ENCODE measurements at places on chromosomes 5 and 9.

DNA sequence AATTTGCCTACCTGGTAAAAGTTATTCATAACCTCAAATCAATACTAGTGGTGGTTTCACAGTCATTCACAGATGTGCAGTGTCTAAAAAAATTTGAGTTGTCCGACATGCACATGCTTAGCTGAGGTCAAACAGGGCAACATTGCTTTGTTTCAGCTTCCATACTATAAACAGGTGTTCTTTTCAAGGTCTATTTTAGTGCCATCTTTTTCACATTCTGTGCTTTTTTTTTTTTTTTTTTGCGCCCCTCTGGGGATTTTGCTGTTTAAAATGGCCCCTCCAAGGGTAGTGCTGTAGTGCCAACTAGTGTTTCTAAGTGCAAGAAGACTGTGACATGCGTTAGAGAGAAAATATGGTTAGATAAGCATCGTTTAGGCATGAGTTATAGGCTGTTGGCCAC is 14.5 kb downstream of the PHAX start:
- DNase-seq = no peak

DNA sequence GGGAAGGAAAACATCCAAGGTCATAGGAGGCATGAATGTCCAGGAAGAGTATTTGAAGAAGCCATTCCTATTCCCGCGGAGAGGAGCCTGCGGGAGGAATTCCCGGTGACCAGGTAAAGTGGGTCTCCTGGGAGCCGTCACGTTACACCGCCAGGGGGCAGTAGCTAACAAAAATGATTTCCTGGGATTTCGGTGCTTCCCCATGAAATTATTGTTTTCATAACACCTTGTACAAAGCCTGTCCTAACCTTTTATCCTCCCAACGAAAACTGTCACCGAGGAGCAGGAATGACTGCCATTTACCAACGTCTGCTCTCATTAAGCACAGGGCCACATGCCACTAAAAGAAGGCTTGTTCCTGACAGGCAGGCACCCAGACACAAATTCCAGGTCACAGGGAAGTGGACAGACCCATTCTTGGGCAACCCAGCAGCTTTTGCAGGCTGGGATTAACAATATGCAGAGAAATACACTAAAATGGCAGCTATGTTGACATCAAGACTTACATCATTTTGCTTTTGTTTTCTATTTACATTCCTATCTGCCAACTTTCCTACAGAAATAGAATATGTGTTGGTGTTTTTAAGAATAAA is 41.2 kb upstream of the CTSL start:
- no peak for DNase-seq

GRCh38 chr9:121305269-121305994 is 37.5 kb downstream of the GSN start:
- no peak for DNase-seq

GRCh38 chr9:3903906-3904305 is 378.1 kb upstream of the RFX3 start:
- DNase-seq = no peak

GRCh38 chr5:35354751-35355150 is 124.5 kb upstream of the PRLR start:
- no peak for DNase-seq

DNA sequence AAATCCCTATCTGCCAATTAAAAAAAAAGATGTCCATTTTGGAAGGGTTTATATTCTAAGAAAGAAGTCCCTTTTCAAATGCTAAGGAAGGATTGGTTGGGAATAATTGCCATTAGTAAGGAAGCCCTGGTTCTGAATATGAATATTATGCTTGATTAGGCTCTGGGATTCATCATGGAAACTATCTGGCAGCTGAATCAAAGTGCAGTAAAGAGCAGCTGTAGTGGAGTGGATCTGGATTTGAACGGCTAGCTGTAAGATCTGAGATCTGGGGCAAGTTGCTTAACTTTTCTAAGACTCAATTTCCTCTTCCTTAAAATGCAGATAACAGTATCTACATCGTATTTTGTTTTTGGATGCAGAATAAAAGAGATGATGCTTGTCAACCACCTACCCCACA is 10.5 kb downstream of the IL12B start:
- no peak for DNase-seq

DNA sequence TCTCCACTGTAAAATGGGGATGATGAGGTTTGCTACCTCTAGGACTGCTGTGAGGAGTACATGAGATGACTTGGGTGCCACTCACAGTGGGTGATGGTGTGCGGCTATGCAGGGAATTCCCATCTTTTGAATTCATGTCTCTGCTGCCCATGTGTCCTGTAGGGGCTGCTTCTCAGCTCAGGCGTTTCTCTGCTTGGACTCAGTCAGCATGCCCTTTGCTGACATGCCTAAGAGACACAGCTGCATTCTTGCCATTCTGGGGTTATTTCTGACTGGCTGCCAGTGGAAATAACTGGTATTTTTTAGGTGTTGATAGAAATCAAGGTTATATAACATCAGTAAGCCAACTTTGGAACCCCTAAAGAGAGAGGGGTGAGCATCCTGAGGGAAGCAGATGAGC is 24.3 kb upstream of the XPA start:
- no peak for DNase-seq

- no peak for DNase-seq
These were observed 390.4 kb upstream of the CDH6 start for GRCh38 chr5:30802961-30803705.

DNA sequence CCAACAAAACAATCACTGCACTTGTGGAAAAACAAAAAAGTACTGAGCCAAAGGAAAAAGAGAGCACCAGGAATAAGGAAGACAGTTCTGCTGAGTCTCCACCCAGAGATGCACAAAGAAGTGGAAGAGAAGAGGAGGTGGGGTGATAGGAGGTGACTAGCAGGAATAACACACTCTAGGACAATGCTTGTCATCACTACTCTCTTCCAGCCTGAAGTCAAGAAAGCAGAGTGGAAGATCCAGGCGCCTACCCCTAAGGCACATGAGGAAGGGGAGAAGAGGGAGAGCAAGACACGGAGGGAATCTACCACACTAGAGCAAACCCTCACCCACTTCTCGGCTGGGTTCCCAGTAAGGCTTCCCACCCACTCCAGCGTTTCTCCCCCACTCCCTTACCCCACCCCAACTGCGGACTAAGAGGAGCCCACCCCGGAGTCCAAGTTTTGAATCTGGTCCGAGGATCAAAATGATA is 1.7 kb downstream of the SLIT3 start:
- no peak for DNase-seq

- no peak for DNase-seq
These were observed 36.2 kb upstream of the ADAM19 start for GRCh38 chr5:157611571-157612476.

GRCh38 chr5:168184103-168184502 is 107.3 kb upstream of the WWC1 start:
- no peak for DNase-seq

GRCh38 chr5:135008981-135009735 is 24.9 kb downstream of the PITX1 start:
- no peak for DNase-seq

- no peak for DNase-seq
These were observed 40.7 kb upstream of the FBP1 start for GRCh38 chr9:94680020-94680419.

DNA sequence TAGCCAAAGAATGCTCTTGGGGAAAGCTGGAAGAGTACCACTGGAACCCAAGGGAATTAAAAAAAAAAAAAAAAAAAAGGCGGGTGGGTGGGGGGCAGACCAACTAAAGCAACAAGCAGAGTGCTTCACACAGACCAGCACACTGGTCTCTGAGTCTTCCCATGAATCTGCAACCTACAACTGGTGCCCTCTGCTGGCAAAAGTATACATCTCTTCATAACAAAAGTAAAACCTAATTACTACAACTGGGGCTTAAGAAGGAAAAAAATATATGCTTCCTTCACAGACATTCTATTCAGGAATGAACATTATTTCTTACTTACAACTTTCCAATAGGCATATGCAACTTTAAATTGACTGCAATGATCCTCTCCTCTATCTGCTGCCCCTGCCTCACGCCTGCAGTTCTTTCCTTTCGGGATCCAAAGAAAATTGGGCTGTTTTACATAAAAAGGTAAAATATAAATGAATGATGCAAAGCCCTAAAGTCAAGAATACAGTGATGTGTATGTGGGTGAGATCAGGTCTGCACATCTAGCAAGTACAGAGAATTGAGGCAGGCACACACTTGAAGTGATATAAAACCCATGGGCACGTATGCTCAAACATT is 7.2 kb upstream of the KLHL3 start:
- no peak for DNase-seq

- no peak for DNase-seq
These were observed 43.7 kb upstream of the TTC1 start for GRCh38 chr5:159965031-159965837.

DNA sequence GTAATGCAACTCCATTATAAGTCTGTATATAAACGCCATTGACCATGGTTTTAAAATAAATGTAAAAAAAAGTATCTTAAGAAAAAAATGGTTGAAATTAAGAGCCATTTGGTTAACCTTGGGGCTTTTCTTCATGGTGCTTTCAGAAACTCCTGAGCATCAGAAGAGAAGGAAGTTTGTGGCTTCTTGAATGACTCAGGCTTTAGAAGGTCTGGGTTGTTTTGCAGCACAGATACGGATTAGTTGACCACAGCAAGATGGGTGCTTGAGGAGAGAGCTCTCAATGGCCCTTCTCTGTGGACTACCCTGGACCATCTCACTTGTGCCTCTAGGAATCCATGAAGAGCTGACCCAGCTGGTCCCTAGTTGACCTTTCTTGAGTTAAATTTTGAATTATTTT is 189.5 kb downstream of the TMEM38B start:
- no peak for DNase-seq

DNA sequence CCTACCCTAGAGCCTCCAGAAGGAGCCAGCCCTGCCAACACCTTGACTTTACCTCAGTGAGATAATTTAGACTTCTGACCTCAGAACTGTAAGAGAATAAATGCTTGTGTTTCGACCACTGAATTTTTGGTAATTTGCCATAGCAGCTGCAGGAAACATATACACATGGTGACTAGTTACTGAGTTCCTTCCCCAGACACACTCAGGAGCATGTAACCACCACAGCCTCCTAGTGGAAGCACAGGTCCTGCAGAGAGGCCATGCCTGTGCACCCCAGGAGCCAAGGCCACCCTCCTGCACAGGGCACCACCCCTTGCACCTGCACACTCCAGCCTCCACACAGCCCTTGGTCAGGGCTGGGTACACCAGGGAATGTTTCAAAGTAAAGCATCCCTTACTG is 7.6 kb upstream of the CAMSAP1 start:
- no peak for DNase-seq

- no peak for DNase-seq
These were observed 21.0 kb upstream of the ANP32B start for GRCh38 chr9:97962136-97962535.

GRCh38 chr5:140607031-140607430 is 25.9 kb downstream of the CD14 start:
- no peak for DNase-seq

- DNase-seq = no peak
These were observed 50.2 kb downstream of the MACIR start for GRCh38 chr5:103308774-103309173.

DNA sequence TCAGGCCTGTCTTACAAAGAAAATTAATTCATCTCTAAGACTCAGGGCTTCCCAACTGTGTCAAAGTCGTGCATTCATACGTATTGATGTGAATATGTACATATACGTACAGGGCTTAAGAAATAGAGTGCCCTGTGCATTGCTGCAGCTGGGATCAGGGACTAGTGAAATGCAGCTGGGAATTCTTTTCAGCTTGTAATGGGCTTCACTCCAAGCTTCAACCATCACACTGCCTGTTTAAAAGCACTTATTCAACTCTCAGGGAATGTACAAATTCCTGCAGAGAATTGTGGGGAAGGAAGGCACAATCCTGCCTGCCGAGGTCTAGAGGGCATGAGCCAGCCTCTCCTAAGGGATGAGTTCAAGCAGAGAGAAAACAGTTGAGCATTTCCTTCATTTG is 59.6 kb upstream of the MAN2A1 start:
- no peak for DNase-seq

GRCh38 chr5:141359790-141360426 is at the start of gene PCDHGB2:
Gene PCDHGB2 (plus strand): TSS chr5:141359994. CDS start chr5:141360136, 142 bp downstream.
- no peak for DNase-seq

DNA sequence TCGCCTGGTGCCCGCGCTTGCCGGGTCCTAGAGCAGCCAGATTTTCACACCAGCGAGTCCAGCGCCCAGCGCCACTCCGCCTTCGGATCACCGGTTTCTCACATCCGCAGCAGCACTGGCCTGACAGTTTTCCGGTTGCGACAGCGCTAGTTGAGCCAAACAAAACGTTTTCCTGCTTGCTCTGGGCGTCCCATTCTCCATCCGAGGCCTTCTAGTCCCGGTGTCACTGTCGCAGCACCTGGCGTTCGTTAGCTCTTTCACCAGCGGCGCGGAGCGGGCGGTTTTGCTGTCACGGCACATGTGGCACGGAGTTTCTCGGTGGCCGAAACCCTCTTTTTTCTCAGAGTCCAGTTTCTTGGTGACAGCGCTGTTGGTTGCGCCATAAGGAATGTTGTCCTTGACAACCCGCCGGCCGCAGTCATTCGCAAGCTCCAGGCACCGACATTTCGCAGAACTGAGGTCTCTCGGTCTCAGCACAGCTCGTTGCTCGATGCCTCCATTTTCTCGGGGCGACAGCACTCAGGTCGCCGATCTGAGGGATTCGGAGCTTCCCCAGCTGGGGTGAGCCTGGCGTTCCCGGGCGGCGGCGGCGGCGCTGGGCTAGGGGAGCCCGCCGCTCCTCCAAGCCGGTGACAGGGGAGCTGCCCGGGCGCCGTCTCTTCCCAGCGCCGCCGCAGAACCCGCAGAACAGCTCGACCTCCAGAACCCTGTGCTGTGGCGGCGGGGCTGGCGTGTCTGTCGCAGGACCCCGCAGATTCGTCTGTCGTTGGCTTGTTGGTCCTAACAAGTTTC is 47.8 kb downstream of the ANXA2R start:
- peak; percentile 67 for DNase-seq

GRCh38 chr5:102853680-102854079 is 98.6 kb downstream of the PAM start:
- no peak for DNase-seq

- no peak for DNase-seq
These were observed 279.7 kb downstream of the NPR3 start for GRCh38 chr5:32990593-32991420.

DNA sequence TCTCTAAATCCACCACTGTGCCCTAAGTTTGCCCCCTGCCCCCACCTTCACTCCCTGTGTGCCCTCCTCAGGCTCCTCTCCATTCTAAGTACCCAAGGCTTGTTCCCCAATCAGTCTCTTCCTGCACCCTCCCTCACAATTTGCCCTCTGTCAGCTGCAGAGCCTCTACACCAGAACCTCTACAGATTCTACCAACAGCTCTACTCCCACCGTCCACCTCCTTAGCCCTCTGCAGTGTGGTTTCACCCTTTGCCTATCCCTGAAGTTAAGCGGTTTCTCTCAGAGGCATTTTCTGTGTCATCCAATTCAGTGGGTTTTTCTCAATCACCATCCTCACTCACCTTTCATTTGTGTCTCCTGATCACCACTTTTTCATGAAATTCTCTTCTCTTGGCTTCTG is 13.2 kb upstream of the ERAP2 start:
- DNase-seq = no peak

GRCh38 chr5:175802361-175802760 is 69.0 kb upstream of the CPLX2 start:
- DNase-seq = no peak

Measured in activated B cell treated with CpG ODN at 0.5 μM for 24 hours (primary cell).